ENCODE measurements at places on chromosomes 3 and 15. TPM values are rescaled to one million over a fixed set of nuclear protein-coding genes. Genes with fewer than 3 reads are reported as not detected.

DNA sequence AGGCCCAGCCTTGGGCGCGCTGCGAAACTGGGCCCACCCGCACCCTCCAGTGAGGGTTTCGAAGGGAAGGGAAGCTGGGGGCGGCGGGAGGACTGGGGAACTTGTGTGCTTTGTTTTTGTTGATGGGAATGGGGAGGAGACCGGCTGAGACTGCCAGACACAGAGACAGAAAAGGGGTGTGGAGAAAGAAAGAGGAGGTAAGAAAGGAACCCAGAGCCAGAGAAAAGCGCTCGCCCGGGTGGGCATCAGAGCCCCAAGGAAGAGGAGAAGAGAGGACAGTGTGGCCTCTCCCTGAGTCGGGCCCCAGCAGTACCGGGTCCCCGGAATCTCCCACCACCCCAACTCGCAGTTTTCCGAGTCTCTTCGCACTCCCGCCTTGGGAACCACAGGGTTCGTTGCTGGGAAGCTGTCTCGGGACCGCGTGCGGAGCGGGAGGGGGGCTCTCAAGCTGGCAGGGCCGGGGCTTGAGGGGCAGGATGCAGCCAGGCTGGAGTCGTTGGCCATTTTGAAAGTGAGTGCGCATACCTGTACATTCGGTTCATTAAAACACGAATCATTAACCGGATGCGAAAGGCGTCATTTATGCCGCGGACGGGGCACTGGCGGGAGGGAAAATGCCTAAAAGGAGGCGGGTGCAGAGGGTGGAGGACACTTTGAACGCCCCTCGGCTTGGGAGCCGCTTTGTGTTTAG lies 3.1 kb downstream of the SKOR1 start:
- H3K4me3 ChIP-seq = peak overlapping the region; percentile 51
- DNase-seq = no peak
- peaks cover 33% of the 10 kb centered on the region for H3K4me1 ChIP-seq
- H3K27ac ChIP-seq = peak overlapping the region; percentile 57
- H3K36me3 ChIP-seq = peaks cover 7% of the 10 kb centered on the region
- peaks cover 75% of the 10 kb centered on the region for H3K27me3 ChIP-seq

GRCh38 chr15:99441871-99442251 lies 123.9 kb upstream of the MEF2A start:
- no peak overlapping the region for H3K27ac ChIP-seq
- no peak for DNase-seq
- H3K36me3 ChIP-seq = no peaks in the 10 kb centered on the region
- peaks cover 45% of the 10 kb centered on the region for H3K4me1 ChIP-seq

DNA sequence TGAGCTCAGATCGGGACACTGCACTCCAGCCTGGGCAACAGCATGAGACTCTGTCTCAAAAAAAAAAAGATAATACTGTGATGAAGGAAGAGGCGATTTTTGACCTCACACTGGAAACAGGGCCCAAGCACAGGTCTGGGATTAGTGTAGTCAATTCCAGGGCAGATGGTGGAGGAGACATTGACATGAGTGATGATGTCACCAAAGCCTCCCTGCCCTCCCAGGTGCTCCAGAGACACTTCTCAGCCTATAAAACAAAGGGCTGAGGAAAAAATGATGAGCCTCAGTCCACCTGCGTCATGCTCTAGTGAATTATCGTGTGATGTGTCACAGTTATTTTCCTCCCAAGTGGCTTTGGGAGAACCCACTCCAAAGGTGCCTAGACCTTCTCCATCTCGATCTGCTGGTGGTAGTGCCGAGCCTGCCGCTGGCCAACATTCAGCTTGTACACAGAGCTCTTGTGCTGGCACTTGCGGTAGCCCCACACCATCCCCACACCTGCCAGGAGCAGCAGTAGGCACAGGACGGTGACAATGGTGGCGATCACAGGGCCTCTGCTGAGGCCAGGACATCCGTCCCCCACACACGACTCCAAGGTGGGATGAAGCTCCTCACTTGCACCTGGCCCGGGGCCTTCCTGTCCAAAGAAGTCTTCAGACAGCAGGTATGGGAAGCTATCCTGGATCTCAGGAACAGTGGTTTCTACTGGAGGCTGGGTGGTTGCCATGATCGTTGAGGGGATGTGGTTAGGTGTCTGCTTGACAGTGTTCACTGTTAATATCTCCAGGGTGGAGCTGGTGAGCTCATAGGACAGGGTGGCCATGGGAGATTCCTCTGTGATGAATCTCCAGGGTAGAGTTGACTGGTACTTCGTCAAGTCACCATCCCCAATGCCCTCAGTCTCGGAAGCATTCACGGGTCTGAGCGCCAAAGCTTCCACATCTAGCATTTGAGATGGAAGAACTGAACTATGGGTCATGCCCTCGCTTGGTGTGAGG lies 38.8 kb downstream of the CRTAP start:
- no peak overlapping the region for H3K4me3 ChIP-seq

DNA sequence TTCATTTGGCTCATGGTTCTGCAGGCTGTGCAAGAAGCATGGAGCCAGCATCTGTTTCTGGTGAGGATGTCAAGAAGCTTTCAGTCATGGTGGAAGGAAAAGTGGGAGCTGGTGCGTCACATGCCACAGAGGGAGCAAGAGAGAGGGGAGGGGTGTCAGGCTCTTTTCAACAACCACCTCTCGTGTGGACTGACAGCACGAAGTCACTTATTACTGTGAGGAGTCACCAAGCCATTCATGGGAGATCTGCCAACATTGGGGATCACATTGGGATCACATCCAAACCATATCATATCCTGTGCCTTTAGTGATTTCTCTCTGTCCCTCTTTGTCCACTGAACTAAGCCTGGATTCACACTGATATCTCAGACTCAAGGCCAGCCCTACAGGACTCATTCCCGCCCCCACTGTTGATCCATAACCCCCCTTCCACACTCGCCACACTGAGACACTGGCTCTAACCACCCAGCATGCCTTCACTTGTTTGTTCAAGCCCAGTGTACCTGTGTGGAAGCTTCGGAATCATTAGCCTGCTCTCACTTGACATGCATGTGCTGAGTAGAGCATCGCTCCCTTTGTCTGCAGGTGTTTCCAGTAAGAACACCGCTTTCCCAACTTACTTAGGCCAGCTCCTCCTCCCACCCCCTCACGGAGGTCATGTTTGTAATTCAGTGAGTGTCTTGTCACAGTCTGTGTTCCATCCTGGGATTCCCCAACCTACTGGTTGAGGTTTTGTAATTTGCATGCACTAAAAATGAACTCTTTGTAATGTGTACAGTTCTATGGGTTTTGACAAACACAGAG lies 132.2 kb downstream of the KLF13 start:
- no peak for DNase-seq
- H3K27ac ChIP-seq = peak overlapping the region; percentile 58
- no peaks in the 10 kb centered on the region for H3K27me3 ChIP-seq
- H3K4me3 ChIP-seq = no peak overlapping the region
- H3K36me3 ChIP-seq = peaks cover 9% of the 10 kb centered on the region
- peaks cover 22% of the 10 kb centered on the region for H3K4me1 ChIP-seq

The CACNA1D gene
- 0.15 TPM for total RNA-seq

DNA sequence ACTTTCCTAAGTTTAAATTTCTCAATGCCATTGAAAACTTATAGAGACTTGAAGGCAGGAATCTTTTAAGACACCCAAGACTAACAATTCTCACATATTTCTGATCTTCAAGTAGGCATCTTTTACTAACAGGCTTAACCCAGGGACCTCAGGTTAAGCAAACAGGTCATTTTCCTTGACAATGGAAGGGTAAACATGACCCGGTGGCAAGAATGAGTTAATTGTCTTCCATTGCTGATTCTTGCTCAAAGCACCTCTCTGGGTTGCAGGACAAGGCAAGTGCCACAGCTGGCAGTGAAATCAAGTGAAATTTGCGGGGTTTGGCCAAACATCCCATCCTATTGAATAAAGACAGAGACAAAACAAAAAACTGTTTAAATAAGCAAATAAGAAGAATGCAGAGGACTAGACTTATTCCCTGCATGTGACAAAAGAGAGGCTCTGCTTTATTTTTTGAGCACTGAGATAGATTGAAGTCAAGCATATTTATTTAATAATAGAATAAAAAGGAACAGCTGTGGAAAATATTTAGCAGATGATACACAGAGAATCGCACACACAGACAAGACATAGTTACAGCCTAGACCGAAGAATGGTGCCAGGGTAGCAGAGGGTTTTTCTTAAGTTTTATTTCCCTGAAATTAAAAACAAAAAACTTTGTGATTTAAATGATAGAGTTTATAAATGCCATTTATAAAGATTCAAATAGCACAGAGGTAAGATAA lies 56.0 kb upstream of the MITF start:
- H3K4me3 ChIP-seq = no peak overlapping the region
- H3K27me3 ChIP-seq = no peaks in the 10 kb centered on the region
- no peaks in the 10 kb centered on the region for H3K4me1 ChIP-seq
- DNase-seq = no peak

- H3K36me3 ChIP-seq = no peaks in the 10 kb centered on the region
- DNase-seq = no peak
- H3K4me1 ChIP-seq = no peaks in the 10 kb centered on the region
- H3K4me3 ChIP-seq = no peak overlapping the region
- no peak overlapping the region for H3K27ac ChIP-seq
Observed at GRCh38 chr3:142916605-142917004, 27.7 kb upstream of the PCOLCE2 start.

The LRRC15 gene
- not detected for total RNA-seq

- H3K4me1 ChIP-seq = no peaks in the 10 kb centered on the region
- no peak for DNase-seq
- H3K27me3 ChIP-seq = peaks cover 2% of the 10 kb centered on the region
- H3K4me3 ChIP-seq = no peak overlapping the region
- no peaks in the 10 kb centered on the region for H3K36me3 ChIP-seq
Observed at GRCh38 chr3:36697229-36698001, 66.9 kb downstream of the DCLK3 start.

The GRIP2 gene
- 0.45 TPM for total RNA-seq

The KBTBD12 gene
- total RNA-seq = not detected

GRCh38 chr3:61896251-61896650 lies 334.9 kb downstream of the PTPRG start:
- no peak for DNase-seq
- H3K27ac ChIP-seq = no peak overlapping the region
- no peaks in the 10 kb centered on the region for H3K36me3 ChIP-seq
- peaks cover 22% of the 10 kb centered on the region for H3K4me1 ChIP-seq
- peaks cover 15% of the 10 kb centered on the region for H3K27me3 ChIP-seq

GRCh38 chr15:92570391-92570790 lies 85.2 kb downstream of the FAM174B start:
- H3K27me3 ChIP-seq = peaks cover 14% of the 10 kb centered on the region
- no peak for DNase-seq
- H3K4me3 ChIP-seq = no peak overlapping the region
- no peaks in the 10 kb centered on the region for H3K36me3 ChIP-seq
- H3K27ac ChIP-seq = no peak overlapping the region
- H3K4me1 ChIP-seq = no peaks in the 10 kb centered on the region

GRCh38 chr3:160159341-160159740 lies 65.9 kb upstream of the C3orf80 start:
- H3K27me3 ChIP-seq = peaks cover 10% of the 10 kb centered on the region
- no peak overlapping the region for H3K4me3 ChIP-seq
- no peak overlapping the region for H3K27ac ChIP-seq

The SERINC4 gene
- total RNA-seq = 0.37 TPM

DNA sequence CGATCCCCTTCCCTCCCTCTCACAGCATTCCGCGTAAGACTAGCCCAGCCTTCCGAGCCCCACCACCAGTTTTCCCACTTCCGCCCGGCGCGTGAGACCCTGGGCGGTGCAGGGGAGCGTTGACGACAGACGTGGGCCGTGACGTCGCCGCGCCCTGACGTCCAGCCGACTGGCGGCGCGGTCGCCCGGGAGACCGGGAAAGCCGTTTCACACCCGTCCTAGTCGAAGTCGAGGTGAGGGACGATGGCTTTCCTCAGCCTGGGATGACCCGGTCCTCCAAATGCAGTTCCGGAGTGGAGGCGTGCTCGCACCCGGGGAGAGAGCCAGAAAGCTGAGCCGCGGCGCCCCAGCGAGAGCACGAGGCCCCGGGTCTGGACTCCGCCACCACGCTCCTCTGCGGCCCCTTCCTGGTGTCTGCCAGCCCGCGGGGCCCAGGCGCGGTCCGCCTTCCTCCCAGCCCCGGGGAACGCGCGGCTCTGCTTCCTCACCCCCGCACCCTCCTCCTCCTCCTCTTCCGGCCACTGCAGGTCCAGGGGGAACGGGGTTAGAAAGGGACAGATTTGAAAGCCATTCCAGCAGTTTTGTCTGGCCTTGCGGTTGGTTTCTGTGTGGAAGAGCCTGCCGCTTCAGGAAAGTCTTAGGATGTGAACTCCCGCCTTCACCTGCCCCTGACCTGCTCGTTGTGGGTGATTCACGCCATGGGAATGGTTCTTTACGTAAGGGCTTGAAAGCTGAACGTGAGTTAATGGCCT lies at the start of gene LEKR1:
Gene LEKR1 (plus strand): TSS at position 210 of the 752 bp plus-strand sequence. CDS start 2,977 bp downstream, outside the sequence.
- H3K4me3 ChIP-seq = peak within 1 kb of the TSS; percentile 88
- H3K36me3 ChIP-seq = peaks cover 20% of the 10 kb centered on the region
- peaks cover 46% of the 10 kb centered on the region for H3K4me1 ChIP-seq
- DNase-seq = peak; percentile 58
- H3K27ac ChIP-seq = peak within 1 kb of the TSS; percentile 96
- peaks cover 4% of the 10 kb centered on the region for H3K27me3 ChIP-seq

- peaks cover 28% of the 10 kb centered on the region for H3K36me3 ChIP-seq
- peaks cover 62% of the 10 kb centered on the region for H3K4me1 ChIP-seq
- H3K4me3 ChIP-seq = peak overlapping the region; percentile 92
- peak overlapping the region; percentile 99 for H3K27ac ChIP-seq
- peak; percentile 24 for DNase-seq
- no peaks in the 10 kb centered on the region for H3K27me3 ChIP-seq
Observed at GRCh38 chr3:111676211-111677006, 81.3 kb upstream of the ZBED2 start.

The FGF12 gene
- total RNA-seq = not detected

The MYL3 gene
- total RNA-seq = not detected

The SST gene
- not detected for total RNA-seq

DNA sequence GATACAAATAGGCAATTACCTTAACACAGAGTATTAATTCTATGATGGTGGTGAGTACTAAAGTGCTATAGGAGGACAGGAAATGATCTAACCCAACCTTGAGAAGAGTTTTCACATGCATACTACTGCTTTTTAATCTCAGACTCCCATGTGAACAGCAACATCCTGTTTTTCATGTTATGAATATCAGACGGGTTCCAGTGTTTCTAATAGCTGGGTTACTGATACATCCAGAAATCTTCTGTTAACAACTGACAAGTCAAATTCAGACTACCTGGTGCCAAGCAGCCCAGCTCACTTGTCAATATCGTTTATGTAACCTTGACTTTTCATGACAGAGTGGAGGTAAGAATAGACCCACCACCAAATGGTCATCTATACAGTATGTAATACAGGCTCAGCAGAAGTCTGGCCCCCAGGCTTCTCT lies 220.2 kb upstream of the COL8A1 start:
- DNase-seq = no peak
- no peak overlapping the region for H3K4me3 ChIP-seq
- no peaks in the 10 kb centered on the region for H3K27me3 ChIP-seq
- H3K27ac ChIP-seq = no peak overlapping the region
- H3K4me1 ChIP-seq = no peaks in the 10 kb centered on the region
- no peaks in the 10 kb centered on the region for H3K36me3 ChIP-seq

Data from activated CD4-positive, alpha-beta T cell treated with anti-CD3 and anti-CD28 coated beads, Interleukin-2, amount 10 ng/mL, durations not matched to agents 7 days and 5 days (primary cell).